ENCODE measurements at places on chromosomes 7 and 10.

DNA sequence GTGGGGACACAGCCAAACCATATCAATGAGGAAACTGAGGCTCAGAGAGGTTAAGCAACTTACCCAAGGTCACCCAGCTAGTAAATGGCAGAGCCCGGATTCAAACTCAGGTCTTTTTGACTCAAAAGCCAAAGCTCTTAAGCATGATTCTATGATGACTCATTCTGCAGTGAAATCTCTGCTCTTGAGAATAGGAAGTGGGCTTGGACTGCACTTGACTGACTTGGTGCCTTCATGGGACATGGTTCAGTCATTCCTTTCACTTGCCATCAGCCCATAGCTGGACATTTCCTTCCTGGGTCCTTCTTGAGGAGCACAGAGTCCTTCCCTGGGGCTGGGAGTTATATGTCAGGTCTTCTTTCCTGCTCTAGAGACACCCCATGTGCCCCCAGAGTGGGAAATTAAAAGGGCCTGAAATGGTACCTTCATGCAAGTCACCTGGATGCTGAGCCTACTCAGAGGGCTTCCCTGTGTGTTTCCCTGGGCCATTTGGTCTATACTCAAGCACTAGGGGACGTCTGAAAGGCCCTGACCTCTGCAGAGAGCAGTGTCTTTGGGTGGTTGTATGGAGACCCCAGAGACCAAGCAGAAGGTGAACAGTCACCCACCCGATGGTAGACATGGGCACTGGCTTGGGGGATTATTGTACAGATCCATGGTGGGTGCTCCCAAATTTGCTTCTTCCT lies 62.4 kb upstream of the SDK1 start:
- DNase-seq = no peak

- no peak for DNase-seq
These were observed 1.4 kb downstream of the HYAL4 start for GRCh38 chr7:123846217-123846891.

GRCh38 chr10:14918964-14919363 lies 34.9 kb downstream of the DCLRE1C start:
- no peak for DNase-seq

DNA sequence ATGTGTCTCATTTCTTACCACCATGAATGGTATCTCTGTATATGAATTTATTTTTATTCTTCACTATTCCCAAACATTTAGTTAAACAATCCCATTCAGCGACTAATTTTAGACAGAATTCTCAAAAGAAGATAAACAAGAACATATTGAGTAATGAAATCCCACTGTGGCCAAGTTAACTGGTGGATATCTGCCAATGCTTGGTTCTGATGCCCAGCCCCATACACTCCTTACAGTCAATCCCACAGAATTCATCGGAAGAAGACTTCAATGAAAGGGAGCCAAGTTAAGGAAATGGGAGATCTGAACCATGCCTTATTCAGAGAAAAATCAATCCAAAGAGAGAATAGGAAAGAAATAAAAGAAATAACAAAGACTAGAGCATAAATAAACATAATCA lies 518.0 kb downstream of the XPNPEP1 start:
- no peak for DNase-seq

GRCh38 chr7:64892116-64892515 lies 11.0 kb upstream of the ZNF273 start:
- DNase-seq = no peak

DNA sequence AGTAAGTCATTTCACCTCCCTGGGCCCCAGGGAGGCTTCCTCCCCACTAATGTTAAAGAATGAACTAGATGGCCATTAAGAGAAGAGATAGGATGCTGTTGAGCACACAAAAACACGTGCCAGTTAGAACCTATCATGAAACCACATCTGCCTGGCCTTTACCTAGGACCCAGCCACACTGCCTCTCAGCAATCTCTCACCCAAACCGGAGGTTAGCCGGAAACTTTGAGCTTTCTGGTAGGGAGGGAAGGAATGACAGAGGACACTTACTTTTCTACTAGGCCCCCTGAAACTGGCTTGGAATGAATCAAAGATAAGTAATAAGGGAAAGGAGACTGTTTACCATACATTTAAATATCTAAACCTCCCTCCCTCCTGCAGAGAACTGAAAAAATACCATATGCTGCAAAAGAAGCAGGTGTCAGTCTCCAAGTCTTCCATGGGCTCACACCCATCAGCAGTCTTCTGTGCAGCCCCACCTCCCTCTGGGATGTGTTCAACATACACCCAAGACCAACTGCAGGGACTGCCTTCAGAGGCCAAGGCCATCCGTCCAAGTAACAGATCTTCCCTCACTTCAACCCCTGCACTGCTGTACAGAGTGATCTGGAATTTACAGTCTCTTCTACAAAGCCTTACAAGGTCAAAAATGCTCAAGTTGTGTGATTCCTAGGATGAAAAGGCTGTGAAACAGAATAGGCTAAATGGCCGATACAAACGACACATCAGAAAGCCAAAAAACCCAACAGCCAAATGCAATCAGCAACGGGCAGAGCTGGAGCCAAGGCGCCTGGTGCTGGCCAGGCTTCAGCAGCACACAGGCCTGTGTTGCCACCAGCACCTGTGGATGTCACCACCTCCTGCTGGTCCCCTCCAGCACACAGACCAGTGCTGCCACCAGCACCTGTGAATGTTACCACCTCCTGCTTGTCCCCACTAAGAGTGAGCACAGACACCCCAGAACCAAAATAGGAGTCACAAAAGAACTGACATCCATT lies 42.4 kb downstream of the SORBS1 start:
- DNase-seq = no peak

DNA sequence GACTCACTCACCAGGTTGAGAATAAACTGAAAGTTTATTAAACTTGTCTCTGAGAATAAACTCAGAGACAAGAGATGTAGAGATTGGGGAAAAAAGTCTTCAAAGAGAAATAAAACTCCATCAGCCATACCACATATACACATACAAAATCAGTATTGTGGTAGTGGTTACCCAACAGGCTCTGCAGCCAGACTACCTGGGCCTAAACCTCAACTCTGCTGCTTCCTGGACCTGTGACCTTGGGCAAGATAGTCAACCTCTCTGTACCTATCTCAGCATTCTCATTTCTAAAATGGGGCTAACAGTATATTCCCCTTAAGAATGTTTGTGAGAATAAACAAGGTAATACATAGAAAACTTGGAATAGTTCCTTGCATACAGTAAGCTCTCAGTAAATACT lies 15.3 kb downstream of the TPK1 start:
- DNase-seq = no peak

GRCh38 chr7:105011831-105012502 lies 2.0 kb upstream of the KMT2E start:
- no peak for DNase-seq

GRCh38 chr10:70410608-70411007 lies 6.7 kb downstream of the EIF4EBP2 start:
- DNase-seq = no peak

DNA sequence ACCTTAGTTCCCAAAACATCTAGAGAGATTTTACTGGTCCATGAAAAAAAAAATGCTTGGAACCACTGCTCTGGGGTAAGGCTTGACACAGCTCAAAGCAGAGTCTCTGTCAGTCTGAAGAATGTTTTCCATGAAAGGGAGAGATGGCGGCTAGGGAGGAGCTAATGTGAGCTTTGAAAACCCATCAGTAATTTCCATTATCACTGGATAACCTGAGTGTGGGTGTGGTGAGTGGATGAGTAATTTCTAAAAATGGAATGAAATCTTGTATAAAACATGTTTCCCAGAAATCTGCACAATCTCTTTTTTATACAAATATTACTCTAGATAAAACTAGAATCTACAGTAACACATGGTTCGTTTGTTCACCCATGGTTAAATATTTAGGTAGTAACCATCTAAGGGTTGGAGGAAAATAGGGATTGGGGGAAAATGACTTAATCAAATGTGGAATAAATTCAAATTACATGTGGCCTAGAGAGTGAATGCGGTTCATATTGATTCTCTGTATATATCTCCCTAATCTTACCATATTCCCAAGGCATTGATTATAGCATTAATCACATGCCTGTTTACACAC lies 289.4 kb downstream of the RNLS start:
- no peak for DNase-seq

DNA sequence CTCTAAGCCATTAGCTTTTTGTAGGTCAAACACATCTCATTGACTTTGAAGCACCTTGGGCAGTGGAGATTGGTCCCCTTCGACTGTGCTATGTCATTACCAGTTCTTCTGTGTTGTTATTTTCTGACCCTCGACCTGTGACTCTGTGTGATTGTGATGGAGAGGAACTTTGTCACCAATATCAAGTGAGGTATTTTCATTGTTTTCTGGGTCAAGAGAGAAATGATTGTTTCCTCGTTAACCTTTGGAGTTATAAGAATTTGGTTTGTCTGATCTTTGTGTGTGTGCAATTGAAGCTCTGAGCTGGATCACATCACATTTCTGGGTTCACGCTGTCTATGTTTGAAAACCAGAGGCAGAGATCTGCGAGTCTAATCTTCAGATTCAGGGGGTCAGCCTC lies 432.2 kb upstream of the KLF6 start:
- no peak for DNase-seq

- no peak for DNase-seq
These were observed 63.2 kb upstream of the FHIP2A start for GRCh38 chr10:114758331-114758730.

- no peak for DNase-seq
These were observed 108.2 kb downstream of the LHPP start for GRCh38 chr10:124569623-124570470.

GRCh38 chr10:34994565-34995142 lies 95.5 kb downstream of the CUL2 start:
- peak; percentile 82 for DNase-seq

DNA sequence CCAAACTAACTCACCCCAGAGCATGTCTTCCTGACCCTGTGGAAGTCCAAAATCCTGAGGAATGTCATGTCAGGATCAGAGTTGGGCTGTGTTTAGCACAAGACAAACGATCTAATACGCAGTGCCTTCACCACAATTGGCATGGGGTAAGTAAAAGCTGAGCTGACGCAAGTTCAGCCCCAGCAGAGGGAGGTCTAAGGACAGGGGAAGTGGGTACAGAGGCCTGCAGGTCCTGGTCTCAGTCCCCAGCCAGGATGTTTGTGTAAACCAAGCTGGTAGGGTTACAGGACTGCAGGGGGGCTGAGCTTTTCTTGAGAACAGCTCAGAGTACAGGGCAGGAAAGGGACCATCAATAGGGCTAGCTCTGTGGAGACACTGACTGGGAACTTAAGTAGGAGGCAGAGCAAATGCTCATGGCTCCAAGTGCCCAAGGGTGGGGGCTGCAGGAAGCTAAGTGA lies 5.3 kb upstream of the KCNIP2 start:
- no peak for DNase-seq

- DNase-seq = no peak
These were observed 244.2 kb upstream of the IGFBP3 start for GRCh38 chr7:46165276-46165675.

DNA sequence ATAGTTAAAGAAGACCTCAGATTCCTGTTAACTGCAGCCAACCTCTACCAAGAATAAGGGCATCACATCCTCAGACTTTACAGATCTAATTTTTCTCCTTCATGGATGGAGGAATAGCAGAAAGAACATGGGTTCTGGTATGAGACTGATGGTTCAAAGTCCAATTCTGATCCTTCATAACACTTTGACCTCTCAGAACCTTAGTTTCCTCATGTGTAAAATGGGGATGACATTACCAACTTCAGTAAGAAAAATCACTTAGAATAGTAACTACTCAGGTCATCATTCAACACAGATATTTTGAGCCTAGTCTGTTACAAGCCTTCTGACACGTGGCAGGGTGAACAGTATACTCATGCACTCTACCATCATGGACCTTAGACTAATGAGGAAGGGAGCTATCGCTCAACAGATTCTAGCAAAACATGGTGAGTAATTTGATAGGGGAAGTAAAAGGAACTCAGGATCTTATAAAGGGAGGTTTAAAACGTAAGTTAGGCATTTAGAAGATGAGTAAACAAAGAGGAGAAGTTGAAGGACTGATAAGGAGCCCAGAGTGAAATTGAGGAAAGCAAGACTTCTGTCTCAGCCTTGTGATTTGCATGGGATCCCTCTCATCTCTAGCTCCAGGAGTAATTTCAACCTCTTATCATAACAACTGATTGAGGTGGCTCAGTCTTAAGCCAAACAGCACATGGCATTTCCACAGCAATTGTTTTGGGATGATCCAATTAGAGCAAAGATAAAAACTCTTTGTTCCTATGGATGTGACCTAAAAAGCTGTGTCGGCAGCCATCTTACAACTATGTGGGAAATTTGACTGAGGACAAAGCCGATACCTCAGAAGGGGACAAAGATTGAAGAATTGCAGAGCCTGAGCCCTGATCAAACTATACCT lies 69.2 kb upstream of the TCF7L2 start:
- DNase-seq = no peak

DNA sequence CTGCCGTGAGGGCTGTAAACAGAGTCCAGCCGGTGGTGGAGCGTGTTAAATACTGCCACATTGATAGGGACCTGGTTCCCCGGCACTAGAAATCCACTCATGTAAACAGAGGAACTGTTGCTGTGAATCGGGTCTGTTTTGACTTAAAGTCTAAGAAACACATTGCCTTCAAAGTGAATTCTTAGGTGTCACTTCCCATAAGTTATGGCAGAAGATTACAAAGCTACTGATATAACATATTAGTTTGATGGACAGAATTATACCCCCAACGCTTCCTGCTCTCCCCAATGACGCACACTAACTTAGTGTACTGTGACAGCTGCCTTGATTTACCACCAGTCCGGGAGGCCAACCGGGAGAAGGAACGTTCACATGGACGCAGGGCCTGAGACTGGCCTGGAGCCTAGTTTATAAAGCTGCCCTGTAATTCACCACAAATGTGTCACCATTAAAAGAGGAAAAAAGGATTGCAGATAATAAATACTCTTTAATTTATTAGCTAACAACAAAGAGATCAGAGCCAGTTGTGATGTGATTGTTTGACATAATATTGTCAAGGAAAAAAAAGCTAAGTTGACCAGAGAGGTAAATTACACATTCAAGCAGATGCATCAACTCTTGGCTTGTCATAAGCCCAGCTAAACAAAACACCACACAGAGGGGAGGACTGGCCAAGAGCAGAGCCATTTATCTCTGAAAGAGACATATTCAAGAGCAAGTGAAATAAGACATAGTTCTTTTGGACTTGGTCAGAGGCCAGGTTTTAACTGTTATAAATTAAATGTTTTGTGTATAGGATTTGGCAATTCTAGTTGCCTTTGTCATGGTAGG lies 820.6 kb downstream of the LRMDA start:
- no peak for DNase-seq
